Stimulated activated CD4-positive, alpha-beta T cell treated with anti-CD3 and anti-CD28 coated beads, Interleukin-2, amount 100 ng/mL, for 48 hours (primary cell): ENCODE measurements at places on chromosomes 13 and 19.

GRCh38 chr19:6038634-6039405 is 60.9 kb upstream of the RANBP3 start:
- no peak for DNase-seq

GRCh38 chr13:35826626-35827254 is 304.4 kb downstream of the DCLK1 start:
- no peak for DNase-seq

DNA sequence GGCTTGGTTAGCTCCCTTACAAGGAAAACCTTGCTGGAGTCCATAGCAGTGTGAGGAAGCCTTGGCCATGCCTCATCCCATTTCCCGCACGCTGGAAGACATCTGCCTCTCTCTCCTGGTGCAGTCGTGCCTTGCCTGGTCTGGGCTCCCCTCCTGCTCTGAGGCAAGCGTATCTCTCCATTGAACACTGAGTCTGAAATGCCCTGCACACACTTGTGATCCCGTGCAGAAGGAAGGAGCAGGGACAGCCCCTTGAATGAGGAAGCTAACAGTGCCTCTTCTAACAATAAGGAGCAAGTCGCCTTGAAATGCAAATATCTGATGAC is 407 bp upstream of the ZNF440 start:
- DNase-seq = no peak

GRCh38 chr13:25420161-25420560 is 48.4 kb downstream of the ATP8A2 start:
- DNase-seq = no peak

GRCh38 chr19:58535857-58536256 is 8.0 kb upstream of the TRIM28 start:
- DNase-seq = no peak
